ENCODE measurements at places on chromosomes 7 and 10. TPM values are rescaled to one million over a fixed set of nuclear protein-coding genes. Genes with fewer than 3 reads are reported as not detected.

DNA sequence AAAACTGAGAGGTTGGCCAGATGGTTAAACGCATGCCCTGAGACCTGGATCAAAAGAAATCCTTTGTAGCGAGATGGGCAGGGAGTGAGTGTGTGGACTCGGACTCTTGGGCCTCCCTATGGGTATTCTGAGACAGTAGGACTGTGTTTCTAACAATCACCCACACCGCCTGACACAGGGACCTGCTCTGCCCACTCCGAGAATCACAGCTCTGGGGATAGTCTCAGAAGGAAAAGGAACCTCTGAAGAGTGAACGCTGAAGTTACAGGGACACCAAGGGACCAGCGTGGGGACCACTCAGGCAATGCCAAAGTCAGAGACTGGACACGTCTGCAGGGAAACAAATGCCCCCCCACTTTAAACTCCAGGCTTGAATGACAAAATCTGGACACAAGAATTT lies 242.1 kb upstream of the TCERG1L start:
- DNase-seq: no peak

DNA sequence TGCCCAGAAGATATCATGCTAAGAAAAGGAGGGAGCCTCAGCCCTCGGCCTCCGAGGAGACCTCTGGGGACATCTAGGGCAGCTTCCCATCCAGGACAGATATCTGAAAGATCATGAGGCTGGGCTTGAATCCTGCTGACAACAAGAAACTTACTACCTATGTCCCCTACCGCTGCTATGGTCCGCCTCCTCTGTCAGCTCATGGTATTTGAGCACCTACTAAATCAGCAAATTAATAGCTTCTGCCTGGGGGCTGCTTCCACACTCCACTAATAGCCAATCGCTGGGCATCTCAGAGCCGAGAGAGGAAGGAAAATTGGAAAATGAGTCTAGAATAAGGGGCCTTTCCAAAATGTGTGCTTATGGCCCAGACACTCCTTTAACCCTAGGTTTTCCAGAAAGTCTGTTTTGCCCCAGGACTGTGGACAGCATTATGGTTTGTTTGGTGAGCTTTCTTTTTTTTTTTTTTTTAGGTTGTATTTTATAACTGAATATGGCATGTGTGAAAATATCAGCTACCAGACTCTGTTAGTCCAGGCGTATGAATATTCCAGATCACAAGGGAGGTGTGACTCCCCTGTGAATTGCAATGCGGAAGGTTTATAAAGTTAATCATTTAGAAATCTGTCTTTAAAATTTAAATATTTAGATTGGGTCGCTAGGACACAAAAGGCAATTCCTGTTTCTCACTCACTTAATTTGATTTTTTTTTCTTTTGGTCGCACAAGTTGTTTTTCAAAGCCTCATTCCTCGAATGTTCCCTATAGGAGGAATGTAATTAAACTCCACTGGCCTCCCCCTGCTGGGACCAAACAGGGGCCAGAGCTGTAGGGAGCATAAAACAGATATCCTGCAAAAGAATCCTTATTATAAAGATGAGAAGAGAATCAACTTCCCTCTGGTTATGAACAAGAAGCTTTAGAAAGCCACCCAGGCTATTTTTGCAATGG lies 89.4 kb downstream of the PARP12 start:
- DNase-seq: no peak

- DNase-seq: no peak
Observed at GRCh38 chr10:61284222-61284890, 168.8 kb downstream of the TMEM26 start.

DNA sequence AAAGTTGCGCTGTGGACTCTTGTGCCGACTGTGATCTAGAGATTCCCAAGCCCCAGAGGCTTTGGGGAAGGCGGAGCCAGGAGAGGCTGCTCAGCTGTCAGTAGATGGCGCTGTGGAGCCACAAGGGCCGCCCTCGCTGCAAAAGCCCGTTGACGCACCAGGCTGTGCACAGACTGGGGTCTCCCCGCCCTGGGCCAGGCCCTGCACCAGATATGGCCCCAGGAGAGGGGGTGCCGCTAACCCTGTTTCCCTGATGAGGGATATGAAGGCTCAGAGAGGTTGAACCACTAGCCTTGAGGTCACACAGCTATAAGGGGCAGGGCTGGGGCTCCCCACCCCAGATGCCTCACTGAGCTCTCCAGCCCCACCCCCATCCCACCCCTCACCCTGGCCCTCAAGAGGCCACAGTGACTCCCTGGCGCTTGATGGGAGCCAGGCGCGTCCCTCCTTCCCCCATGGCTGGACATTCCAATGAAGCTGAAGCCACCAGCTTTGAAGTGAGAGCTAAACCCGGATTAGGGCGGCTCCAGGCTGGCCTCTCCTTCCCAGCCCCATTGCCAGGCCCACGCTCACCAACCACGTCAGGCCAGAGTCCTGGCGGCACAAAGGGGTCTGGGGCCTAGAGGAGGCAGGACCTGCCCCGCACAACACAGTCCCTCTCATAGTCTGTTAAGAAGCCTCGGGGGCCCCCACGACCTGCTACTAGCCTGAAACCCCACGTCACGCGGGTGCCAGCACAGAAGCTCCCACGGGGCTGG lies 26.4 kb downstream of the MYL10 start:
- peak; percentile 90 for DNase-seq

GRCh38 chr7:115707258-115708012 lies 323.1 kb downstream of the TFEC start:
- DNase-seq: no peak

DNA sequence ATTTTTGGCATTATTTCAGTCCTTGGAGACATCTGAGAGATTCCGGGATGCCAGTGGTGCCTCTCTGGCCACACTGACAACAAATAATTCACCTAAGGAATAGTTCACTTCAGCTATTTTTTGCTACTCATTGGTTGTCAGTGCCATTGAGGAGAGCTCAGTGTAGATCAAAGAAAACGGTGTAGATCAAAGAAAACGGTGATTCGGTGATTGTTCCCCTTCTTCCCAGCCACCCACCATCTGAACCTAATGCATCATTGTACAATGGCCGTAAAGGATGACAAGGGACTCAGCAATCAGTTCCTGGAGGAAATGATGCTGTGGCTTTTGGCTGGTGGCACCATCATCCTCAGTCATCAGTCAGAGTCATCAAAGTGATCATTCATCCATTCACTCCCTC lies 80.6 kb downstream of the PTPRZ1 start:
- no peak for DNase-seq

GRCh38 chr7:81079746-81080145 lies 160.9 kb upstream of the SEMA3C start:
- no peak for DNase-seq

- no peak for DNase-seq
Observed at GRCh38 chr10:71359364-71360046, 37.2 kb upstream of the CDH23 start.

- DNase-seq: peak; percentile 85
Observed at GRCh38 chr10:75202321-75203045, 8.1 kb upstream of the VDAC2 start.

- DNase-seq: peak; percentile 80
Observed at GRCh38 chr10:46523119-46523961, 33.1 kb downstream of the GPRIN2 start.

DNA sequence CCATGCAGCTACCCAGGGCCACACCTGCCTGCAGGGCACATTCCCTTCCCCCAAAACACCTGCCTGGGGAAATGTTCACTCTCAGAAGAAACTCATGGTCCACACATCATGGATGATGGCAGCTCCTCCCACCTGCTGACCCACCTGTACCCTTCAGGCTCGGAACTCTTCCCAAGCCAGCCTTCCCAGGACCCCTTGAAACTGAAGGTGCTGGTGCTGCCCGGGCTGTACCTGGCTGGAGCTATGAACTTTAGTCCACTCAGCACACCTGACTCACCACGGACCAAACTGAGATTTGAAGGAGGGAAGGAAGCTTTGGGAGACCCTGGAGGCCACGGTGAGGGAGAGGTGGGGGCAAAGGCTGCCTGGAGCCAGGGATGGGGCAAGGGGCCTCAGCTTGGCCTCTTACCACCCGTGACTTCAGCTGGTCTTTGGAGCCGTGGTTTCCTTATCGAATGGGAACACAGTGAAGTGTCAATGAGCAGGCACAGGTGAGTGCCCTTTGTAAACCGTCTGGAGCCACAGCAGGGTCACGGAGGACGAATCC lies 30.1 kb upstream of the INPP5A start:
- DNase-seq: no peak

- no peak for DNase-seq
Observed at GRCh38 chr10:4691776-4692175, 134.2 kb upstream of the AKR1E2 start.

- no peak for DNase-seq
Observed at GRCh38 chr7:146528581-146528980, 412.0 kb downstream of the CNTNAP2 start.

- no peak for DNase-seq
Observed at GRCh38 chr7:41820111-41820671, 117.3 kb upstream of the INHBA start.

GRCh38 chr10:43251419-43252165 lies 15.3 kb downstream of the RASGEF1A start:
- DNase-seq: no peak

DNA sequence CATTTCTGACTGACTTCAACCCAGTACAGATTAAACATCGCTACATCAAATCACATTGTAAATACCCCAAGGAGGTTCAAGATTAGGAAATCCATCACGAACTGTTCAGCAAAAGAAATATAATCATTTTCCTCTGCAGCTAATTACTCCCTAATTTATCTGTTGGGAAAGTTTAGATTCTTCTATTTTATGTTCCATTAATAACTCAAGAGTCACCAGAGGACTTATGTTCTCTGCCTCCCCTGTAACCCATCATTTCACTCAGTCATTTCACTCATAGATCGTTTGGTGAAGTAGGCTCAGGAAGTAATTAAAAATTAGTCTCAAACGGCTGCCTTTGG lies 45.2 kb downstream of the FAM171A1 start:
- no peak for DNase-seq

DNA sequence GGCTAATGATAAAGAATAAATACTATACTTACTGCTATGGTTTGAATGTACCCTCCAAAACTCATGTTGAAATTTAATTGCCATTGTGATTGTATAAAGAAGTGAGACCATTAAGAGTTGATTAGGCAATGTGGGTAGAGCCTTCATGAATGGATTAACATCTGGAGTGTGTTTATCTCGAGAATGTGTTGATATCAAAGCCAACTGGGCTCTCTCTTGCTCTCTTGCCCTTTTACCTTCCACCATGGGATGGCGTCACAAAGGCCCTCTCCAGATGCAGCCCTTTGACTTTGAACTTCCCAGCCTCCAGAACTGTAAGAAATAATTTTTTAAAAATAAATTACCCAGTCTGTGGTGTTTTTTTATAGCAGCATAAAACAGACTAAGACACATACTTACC lies 50.1 kb upstream of the GHITM start:
- DNase-seq: no peak

DNA sequence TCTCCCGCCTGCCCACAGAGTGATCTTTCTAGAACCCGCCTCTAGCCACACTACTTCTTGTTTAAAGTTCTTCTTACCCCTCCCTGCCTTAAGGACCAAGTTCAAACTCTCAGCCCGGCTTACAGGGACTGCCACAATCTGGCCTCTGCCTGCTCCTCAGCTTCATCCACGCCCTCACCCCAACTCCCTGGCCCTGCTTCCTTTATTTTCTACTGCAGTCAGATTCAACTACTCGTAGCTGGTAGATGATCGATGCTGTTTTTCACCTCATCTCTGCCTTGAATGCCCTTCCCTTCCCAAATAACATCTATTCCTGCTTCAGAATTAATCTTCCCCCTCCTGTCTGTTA lies 508.5 kb downstream of the RPS24 start:
- no peak for DNase-seq

- DNase-seq: no peak
Observed at GRCh38 chr7:126768836-126769235, 483.9 kb downstream of the GRM8 start.

Gene TRPV5
- not detected for total RNA-seq

Gene ADCY1
- total RNA-seq: 3.3 TPM

Gene SPDYE5
- total RNA-seq: not detected

Gene TRPV6
- 0.33 TPM for total RNA-seq

Gene MAT1A
- 0.13 TPM for total RNA-seq

Gene ANXA8
- not detected for total RNA-seq

Gene POP7
- total RNA-seq: 16.4 TPM

Gene SPDYE9
- total RNA-seq: not detected

Gene ASZ1
- not detected for total RNA-seq

Gene HOXA4
- total RNA-seq: 5.6 TPM
